ENCODE measurements at places on chromosomes 6 and 20.

- DNase-seq: no peak
Observed at GRCh38 chr6:33869826-33870423, 66.1 kb upstream of the MLN start.

GRCh38 chr6:163613025-163613424 lies 198.5 kb downstream of the QKI start:
- DNase-seq: no peak

DNA sequence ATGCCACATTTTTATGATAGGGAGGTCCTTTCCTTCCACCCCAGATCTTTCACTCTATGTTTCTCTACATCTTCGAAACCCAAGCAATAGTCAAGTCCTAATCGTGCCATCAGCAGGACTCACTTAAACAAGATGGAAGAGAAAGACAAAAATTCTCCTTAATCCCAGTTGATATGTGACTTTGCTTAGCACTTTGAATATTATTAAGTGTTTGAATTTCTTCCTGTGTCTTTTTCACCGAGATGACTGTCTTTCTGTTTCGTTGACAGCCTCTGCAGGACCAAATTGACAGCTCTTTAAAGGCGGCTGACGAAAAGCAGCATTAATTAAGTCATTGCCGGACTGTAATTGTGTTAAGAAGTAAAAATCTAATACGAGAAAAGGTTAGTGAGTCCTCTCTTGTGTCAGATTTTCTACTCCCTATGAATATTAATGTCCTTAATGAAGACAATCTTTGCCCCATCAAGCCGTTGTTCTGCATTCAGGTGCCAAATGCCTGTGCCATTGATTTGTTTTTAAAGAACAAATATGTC lies 208.8 kb upstream of the TSHZ2 start:
- DNase-seq: no peak

DNA sequence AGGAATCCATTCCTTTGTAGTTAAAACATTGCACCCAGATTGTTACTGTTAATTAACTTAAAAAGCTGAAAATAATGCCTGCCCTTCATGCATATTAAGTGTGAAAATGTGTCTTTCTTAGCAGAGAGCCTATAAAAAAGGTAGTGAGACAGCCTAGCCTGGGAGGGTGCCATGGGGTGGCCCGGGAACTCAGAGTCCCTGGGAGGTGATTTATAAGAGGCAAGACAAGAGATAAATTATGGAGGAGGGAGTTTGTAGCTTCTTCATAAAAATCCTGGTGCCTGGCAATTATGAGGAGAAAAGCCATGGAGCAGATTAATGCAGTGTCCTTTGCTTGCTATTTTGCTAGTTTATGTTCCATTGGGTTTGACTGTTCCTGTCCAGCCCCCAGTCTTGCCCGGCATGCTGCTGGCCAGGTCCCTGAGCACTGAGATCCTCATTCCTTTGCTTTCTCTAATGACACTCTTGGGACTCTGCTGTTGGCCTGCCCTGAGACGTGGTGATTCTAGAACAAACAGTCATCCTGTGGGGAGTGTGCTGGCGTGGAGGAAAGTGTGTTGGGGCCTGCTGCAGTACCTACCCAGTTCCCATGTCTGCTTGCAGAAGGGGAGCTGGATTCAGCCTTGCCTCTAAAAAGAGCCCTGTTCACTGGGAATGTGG lies 4.2 kb downstream of the MLN start:
- no peak for DNase-seq

GRCh38 chr6:5989141-5989723 lies 17.5 kb downstream of the NRN1 start:
- DNase-seq: no peak

- DNase-seq: no peak
Observed at GRCh38 chr20:21681922-21682318, 23.5 kb upstream of the PAX1 start.

DNA sequence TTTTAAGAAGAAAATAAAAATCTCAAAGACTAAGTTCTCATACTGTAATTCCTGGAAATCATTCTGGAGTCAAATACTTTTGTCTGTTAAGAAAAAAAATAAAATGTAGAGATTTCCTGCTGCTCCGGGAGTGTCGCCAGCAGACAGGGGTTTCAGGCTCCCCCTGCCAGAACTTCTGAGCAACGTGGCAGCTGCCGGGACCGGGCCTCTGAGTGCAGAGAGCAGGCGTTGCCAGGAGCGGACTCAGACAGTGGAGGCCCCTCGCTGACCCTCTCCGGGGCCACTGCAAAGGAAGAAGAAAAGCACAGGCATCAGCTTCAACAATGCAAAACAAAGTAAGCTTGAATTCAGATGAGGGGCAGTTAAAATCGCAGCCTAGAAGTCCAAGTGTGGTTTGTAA lies 95.5 kb downstream of the THBS2 start:
- DNase-seq: no peak

GRCh38 chr6:34981951-34982350 lies 92.9 kb downstream of the ANKS1A start:
- no peak for DNase-seq

GRCh38 chr20:3763671-3764601 lies 3.6 kb downstream of the ADISSP start:
- DNase-seq: no peak

GRCh38 chr6:139778688-139779087 lies 404.2 kb upstream of the CITED2 start:
- no peak for DNase-seq

DNA sequence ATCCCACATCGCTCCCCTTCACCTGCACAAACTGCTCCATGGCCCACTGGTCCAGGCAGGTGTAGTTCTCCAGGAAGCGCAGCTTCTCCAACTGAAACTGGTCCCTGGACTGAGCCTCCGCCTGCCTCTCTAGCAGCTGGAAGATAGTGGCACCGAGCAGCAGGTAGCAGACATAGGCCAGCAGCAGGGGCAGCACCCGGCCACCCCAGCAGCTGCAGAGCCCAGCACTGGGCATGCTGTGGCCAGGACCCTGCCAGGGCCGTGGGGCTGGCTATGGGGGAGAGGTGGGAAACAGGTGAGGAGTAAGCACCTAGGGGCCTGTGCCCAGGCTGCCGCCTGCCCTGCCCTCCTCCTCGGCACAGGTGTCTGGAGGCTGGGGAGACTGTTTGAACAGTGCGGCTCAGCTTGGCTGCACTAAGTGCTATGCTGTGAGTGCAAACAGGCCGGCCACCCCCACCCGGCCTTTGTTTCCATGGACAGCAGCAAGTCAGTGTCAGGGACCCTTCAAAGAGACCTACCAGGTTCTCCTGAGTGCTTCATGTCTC lies at the start of gene KCNK16:
KCNK16 (minus strand) TSS at position 397 of the 545 bp plus-strand sequence; CDS start at position 235, 162 bp downstream.
- no peak for DNase-seq

GRCh38 chr6:109456111-109456583 lies 575 bp upstream of the MICAL1 start:
- no peak for DNase-seq

- DNase-seq: no peak
Observed at GRCh38 chr20:60137657-60138245, 179.5 kb downstream of the CDH26 start.

DNA sequence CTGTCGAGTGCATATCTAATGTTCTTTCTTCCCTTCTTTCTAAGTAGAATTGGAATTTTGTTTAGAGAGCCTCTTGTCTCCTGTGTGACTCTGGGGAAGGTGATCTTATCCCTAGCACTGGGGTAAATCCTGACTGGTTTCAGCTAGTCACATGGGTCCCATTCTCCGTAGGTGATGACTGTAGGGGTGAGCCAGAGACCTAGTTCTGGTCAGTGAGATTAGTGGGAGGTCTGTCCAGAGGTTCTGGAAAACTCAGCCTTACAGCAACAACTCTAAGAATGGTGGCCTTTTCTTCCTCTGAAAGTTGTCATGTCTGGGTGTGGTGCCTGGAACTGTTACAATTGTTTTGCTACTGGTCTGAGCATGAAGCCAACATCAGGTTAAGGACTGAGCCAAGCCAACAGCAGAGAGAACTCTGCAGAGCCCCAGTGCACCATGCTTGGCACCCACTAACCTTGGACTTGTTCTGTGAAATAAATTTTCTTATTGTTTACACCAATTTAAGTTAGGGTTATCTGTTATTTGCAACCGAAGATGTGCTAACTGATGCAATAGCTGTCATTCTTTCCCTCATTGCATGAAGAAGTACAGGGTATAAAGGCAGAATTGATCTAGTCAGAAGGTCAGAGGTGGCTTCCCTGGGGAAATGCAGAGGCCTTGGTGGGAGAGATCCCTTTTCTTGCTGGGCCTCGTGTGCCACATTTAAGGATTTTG lies 56.8 kb upstream of the TULP4 start:
- no peak for DNase-seq

- DNase-seq: no peak
Observed at GRCh38 chr20:12375967-12376366, 458.3 kb downstream of the BTBD3 start.

GRCh38 chr6:15427331-15428070 lies 181.6 kb downstream of the JARID2 start:
- DNase-seq: no peak

DNA sequence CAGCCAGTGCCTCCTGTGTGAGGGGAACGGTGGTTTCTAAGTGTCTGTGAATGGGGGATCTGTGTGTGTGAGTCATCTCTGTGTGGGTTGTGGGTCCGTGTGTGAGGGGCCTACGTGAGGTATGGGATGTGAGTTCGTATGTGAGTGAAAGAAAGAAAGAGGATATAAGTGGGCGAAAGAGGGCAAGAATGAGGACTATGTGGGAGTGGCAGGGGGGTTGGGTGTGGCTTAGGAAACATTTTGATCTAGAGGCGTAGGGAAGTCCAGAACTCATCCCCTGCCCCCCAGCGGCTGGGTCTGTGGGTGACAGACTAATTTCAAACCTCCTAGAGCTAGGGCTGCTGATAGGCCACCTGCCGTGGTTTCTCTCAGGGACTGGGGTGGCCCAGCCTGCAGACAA lies 35.5 kb downstream of the DHX35 start:
- no peak for DNase-seq

DNA sequence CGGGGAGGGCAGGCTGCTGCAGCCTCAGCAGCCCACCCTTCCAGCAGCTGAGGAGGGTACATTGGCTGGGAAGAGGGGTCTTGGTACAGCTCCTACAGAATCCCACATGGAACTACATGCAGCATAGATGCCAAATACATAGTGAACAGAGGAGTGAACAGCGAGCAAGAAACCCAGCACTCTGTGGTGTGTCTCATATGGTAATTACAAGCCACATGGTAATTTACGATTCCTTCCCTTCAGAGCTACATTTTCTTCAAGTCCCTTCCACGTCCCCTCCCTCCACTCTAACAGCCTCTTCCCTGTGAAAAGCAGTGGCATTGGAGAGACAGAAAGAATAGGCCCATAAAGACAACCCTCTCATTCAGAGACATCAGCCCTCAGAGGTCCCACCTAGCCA lies 167.7 kb downstream of the SYNDIG1 start:
- no peak for DNase-seq

- DNase-seq: no peak
Observed at GRCh38 chr20:47330933-47331708, 25.4 kb downstream of the ZMYND8 start.

DNA sequence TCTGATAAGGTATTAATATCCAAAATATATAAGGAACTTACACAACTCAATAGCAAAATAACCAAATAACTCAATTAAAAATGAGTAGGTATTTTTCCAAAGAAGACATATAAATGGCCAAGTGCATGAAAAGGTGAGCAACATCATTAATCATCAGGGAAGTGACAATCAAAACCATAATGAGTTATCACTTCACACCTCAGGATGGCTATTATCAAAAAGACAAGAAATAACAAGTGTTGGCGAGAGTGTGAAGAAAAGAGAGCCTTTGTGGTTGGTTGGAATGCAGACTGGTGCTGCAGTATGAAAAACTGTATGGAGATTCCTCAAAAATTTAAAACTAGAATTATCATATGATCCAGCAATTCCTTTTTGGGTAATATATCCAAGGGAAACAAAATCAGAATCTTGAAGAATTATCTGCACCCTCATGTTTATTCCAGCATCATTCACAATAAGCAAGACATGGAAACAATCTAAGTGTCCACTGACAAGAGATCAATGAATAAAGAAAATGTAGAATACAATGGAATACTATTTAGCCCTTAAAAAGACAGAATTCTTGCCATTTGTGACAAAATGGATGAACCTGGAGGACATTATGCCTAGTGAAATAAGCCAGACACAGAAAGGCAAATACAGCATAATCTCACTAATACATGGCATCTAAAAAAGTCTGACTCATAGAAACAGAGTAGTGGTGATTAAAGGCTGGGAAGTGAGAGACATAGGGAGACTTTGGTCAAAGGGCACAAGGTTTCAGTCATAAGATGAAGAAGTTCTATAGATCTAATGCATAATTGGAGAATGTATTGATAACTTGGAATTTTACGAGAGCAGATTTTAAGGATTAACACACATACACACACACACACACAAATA lies 175.6 kb downstream of the FOXA2 start:
- no peak for DNase-seq

DNA sequence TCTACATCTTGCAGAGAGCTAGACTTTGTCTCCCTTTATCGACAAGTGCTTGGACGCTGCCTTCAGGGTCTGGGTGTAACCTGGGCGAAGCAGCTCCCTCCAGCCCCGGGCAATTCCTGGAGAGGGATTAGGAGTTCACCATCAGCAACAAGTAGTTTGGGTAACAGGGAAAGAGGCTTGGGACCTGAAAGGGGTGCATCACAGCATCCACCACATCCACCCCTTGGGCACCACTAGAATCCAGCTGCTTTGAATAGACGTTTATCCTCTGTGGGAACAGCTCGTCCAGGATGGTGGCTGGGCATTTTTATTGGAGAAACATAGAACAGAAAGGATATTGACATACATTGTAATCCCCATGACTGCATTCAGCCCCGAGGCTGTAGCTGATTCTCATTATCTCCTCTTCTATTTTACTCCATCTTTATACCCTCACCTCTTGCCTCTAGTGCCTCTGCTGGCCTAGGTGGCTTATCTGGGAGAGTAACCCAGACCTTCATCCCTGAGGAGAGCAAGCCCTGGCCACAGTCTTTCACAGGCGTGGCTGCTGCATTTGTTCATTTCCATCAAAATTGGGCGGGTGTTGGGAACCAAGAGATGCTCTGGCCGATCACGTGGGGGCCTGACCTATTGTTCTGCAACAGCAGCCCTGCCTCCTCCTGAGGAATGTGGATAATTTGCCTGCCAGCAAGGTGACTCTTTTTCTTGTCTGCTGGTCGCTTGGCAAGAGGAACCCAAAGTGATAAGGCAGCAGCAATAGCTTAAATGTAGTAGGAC lies 109.2 kb upstream of the RALGAPA2 start:
- DNase-seq: no peak

- no peak for DNase-seq
Observed at GRCh38 chr20:11271319-11271718, 597.5 kb upstream of the JAG1 start.

DNA sequence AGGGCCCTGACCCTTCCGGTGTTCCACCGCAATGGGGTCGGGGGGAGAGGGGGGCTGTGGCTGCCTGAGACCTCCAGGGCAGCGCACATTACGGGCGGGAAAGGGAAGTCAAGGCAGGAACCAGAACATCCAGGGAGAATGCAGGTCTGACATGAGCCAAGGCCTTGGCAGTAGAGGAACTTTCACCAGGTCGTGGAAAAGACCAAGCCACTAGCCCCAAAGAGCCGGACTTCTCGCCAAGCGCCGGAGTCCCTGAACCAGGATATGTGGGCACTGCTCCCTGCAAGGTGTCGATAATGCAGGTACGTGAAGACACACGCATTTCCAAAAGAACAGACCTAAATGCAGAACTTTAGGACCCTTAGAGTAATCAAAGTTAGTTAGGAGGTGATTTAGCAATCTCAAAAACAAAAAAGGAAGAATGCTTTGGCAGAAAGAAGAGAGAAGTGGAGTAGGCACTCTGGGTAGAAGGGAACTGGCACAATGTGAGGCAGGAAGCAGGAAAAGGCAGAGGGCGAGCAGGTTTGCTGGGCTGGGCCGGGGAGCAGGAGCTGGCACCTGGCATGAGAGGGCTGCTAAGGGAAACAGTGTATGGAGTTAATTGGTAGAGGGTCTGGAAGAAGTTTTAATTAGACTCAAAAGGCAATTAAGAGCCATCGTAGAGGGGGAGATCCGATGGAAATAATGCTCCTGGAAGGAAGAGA lies 14.3 kb downstream of the POU3F2 start:
- DNase-seq: no peak
